ENCODE measurements at places on chromosomes 16 and 17.
A peak's percentile ranks its signal among the peaks of the same experiment; 100 is the strongest.

DNA sequence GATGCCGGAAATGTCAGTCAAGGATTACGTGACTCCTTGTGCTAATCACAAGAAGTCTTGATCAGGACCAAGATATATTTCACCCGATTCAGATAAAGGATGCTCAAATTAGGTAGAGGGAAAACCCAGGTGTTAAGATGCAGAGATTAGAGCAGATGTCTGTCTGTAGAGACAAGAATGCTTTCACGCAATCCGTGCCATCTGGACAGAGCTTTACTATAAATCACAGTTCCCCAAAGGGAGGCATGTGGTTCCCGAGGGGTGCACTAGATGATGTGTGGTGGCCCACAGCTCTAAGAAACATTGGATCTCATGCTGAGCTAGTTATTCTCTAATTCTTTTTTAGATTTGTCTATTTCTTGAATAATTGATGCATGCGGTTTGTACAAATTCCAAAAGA is 9.8 kb upstream of the MAP3K14 start:
- DNase-seq = peak; percentile 6

DNA sequence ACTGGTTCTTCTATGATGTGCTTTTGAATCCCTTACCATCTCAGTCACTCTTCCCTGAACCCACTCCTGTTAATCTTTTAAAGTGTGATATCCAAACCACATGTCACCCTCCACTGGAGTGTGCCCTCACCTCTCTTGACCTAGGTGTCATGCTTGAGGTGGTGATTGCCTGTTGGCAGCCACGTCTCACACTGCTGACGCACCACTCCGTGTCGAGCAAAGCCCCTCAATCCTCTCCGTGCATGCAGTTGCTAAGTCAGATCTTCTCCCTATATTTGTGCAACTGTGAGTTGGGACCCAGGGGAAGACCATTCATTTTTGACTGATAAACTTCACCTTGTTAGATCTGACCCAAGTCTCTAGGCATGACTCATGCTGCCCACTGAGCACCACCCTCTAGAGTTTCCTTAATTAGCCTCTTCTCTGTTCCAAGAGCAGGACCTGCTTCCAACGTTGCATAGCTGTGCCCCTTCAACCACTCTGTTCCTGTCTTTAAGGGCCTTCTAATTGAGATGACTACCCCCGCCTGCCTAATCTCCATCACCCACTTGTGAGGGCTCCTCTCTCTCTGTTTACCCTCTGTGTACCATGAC is 2.7 kb downstream of the MYH13 start:
- DNase-seq = no peak

- DNase-seq = no peak
These were observed 15.3 kb downstream of the SGF29 start for GRCh38 chr16:28569021-28569420.

- DNase-seq = no peak
These were observed at the start of gene PIK3R6 for GRCh38 chr17:8867361-8867981. TSS of gene PIK3R6 (minus strand) at chr17:8867674. CDS start at chr17:8849794, 17,880 bp downstream.

DNA sequence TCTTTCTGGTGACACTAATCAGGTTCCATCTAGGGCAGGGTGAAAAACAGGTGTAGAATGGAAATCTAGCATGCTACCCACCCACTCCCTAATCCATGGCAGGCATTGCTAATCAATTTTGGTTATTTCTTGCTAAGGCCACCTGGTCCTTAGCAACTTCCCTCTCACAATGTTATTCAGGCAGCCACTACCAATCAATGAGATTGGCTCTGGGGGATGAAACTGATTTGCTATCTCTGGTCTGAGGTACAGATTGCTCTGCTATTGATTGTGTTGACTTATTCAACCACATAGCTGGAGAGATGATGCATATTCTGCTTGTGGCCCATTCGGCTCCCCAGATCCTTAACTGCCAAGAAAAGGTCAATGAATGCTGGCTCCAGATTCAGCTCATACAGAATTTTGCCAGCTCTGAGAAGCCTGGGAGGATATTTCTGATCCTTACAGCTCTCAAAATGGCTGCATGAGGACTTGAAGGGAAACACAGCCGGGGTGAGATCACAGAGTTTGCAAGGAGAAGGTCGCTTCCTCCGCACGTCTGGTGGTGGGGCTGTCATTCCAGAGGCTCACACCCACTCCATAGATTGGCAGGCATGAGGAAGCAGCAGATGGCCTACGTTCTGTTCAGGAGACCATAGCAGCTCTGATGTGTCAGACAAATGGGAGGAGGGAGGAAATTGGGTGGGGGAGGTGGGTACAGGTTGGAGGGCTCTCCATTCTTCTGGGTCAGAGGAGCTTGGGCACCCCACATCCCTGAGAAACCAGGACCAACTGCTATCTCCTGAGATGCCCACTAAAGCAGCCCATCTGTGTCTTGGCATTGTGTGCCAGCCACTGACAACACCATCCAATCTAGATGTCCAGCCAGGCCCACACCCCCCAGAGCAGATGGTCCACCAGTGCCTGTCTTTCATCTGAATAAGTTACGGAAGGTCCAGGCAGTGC is 22.3 kb downstream of the SEZ6 start:
- no peak for DNase-seq

- DNase-seq = no peak
These were observed 51.4 kb upstream of the TMEM132E start for GRCh38 chr17:34527908-34528470.

- DNase-seq = no peak
These were observed 259.1 kb downstream of the C16orf95 start for GRCh38 chr16:87057951-87058560.

DNA sequence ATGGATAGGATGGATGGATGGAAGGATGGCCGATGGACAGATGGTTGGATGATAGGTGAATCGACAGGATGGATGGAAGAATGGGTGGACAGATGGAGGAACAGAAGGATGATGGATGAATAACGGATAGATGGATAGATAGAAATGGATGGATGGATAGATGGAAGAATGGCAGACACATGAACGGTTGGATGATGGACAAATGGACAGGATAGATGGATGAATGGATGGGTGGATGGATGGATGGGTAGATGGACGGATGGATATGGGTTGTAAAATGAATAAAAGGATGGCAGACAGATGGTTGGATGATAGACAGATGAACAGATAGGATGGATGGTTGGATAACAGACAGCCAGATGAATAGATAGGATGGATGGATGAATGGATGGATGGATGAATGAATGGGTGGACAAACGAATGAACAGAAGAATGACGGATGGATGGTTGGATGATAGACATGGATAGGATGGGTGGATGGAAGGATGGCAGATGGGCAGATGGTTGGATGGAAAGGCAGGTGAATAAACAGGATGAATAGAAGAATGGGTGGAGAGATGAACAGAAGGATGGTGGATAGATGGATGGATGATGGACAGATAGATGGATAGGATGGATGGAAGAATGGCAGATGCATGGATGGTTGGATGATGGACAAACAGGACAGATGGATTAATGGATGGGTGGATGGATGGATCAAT is 55.9 kb downstream of the DYNLRB2 start:
- no peak for DNase-seq

DNA sequence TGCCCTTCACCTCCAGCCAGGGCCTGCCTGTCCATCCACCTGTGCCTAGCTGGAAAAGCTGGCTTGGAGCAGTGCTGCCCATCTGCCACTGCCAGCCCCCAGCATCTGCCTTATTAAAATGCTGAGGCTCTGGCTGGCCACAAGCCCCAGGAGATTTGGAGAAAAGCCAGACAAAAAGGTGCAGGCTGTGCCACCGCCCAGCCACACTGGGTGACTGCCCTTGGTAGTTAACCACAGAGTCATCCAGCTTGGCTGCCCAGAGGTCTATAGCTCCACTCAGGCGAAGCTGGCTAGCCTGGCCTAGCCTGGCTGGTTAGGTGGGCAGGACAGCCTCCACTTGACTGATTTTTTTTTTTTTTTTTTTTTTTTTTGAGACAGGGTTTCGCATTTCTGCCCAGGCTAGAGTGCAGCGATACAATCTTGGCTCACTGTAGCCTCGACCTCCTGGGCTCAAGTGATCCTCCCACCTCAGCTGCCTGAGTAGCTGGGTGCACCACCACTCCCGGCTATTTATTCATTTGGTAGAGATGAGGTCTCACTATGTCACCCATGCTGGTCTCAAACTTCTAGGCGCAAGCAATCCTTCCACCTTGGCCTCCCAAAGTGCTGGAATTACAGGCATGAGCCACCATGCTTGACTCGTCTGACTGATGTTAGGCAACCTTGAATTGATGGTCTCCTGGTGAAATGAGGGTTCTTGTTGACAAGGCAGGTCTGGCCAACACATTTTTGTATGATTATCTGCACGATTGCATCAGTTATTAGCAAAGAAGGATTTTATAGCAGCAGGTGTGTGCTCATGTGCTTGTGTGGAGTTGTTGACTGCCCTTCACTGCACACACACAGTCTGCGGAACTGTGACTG is 103.8 kb downstream of the RAB11FIP4 start:
- no peak for DNase-seq

DNA sequence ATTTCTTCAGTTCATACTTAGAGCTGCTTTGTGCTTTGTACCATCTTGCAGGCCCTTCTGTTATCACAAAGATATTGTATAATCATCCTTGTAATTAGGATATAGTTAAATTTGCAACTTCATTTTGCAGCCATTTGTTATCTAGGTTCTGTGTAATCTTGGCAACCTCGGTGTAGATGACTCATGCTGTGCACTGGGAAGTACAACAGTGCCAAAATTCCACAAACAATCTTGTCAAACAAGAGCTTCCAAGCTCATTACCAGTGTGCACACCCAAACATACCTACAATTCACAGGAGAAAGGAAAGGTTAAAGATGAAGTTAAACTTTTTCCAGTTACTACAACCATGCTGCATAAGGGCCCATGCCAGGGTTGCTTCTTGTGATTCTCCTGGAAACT is 1231.8 kb downstream of the CDH11 start:
- no peak for DNase-seq

DNA sequence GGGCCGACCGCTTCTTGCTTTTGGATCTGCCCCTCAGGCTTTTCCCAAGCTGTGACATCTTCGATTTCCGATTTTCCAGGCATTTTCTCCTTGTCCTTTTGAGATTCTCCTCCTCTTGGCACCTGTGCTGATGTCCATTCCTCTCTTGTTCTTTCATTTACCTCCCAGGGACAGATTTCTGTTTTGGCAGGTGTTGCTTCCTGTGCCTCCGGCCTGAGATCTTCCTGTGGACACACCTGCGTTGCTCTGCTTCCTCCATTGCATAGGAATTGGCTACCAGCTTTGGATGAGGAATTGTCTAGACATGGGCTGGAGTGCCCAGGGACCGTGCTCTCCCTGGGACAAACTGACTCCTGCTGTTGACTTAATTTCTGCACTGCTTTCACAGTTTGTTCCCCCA is 15.1 kb downstream of the GPR179 start:
- no peak for DNase-seq

GRCh38 chr17:32602396-32602795 is 115.6 kb downstream of the CDK5R1 start:
- no peak for DNase-seq

- DNase-seq = peak; percentile 70
These were observed 4.6 kb upstream of the ATP2A1 start for GRCh38 chr16:28873543-28874201.

- DNase-seq = no peak
These were observed 35.9 kb upstream of the SMIM36 start for GRCh38 chr17:55546991-55547664.

DNA sequence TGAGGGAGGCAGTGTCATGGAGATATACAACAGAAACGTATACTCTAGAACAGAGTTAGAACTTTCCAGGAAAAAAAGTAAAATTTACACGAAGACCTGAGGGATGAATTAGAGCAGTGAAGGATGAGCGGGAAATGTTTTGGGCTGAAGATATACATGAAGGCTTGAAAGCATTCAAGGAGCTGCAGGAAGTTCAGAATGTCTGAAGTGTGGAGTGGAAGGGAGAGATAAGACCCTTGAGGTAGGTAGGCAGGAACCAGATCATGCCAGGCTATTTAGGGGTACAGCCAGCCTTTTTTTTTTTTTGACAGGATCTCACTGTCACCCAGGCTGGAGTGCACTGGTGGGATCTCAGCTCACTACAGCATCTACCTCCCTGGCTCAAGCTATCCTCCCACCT is 3.2 kb upstream of the NLK start:
- DNase-seq = no peak

DNA sequence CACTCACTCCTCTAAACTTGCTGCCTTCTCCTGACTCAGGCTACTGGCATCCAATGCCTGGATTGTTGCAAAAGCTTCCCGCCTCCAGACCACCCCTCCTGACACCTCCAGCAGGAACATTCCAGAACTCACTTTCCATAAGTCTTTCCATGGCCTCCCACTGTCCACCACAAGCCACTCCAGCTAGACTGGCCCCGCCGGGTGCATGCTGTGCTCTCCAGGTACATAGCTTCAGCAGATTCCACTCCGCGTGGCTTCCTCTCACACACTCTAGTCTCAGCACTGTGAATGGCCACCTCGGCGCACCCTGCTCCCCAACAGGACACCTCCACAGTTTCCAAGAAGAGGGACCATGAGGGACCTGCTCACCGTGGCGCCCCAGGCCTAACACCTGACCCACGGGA is 25.9 kb upstream of the FAAP100 start:
- DNase-seq = no peak

DNA sequence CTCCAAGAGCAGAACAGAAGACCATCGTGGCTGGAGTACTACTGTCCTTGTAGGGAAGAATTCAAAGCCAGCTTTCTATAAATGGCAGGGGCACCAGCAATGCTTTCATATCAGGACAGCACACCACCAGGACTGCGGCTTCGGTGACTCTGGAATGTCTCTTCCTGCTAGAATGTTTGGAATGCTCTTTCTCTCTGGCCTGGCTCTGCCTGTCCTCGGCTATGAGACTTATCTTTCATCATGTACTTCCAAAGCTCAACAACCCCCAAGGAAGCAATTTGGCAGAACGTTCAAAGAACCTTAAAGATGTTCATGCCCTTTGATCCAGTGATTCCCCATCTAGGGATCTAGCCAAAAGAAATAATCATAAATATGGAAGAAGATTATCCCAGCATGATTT is 52.7 kb upstream of the NOG start:
- no peak for DNase-seq

DNA sequence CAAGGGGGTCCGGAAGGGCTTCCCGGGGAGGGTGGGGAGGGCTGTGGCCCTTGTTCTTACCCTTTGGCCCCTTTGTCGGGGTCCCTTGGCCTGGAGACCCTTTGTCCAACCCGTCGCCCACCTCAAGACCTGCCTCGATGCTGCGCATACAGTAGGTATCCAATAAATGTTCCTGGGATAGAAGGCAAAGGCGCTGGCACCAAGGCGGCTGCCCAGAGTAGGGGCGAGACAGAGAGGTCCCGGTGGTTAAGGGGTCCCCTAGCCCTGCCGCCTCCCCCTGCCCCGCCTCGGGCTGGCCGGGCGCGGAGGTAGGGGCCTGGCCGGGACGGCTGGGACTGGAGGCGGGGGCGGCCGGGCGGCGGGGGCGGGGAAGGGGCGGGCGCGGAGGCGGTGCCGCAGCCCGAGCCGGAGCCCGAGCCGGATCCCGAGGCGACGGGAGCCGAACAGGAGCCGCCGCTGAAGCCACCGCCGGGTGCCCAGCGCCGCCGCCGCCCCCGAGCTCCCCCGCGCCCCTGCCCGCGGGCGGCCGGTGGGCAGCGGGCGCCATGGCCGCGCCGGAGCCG is at the start of gene NHERF2:
Gene NHERF2, plus strand, starts transcription at position 442 of the 563 bp plus-strand sequence. Its CDS starts 104 bp downstream, at position 546.
- peak; percentile 77 for DNase-seq

GRCh38 chr16:78496189-78496588 is 396.7 kb downstream of the WWOX start:
- no peak for DNase-seq

GRCh38 chr16:70685938-70686375 is at the start of gene MTSS2:
TSS of gene MTSS2 (minus strand) at chr16:70686053. CDS start at chr16:70685791, 262 bp downstream.
- peak; percentile 93 for DNase-seq

- no peak for DNase-seq
These were observed 188.6 kb upstream of the PSMD7 start for GRCh38 chr16:74107795-74108610.

All from upper lobe of right lung (tissue), 1 donor.